ENCODE measurements at places on chromosomes 3 and 15.

- no peak for DNase-seq
These were observed 229.0 kb upstream of the TBL1XR1 start for GRCh38 chr3:177426106-177426877.

DNA sequence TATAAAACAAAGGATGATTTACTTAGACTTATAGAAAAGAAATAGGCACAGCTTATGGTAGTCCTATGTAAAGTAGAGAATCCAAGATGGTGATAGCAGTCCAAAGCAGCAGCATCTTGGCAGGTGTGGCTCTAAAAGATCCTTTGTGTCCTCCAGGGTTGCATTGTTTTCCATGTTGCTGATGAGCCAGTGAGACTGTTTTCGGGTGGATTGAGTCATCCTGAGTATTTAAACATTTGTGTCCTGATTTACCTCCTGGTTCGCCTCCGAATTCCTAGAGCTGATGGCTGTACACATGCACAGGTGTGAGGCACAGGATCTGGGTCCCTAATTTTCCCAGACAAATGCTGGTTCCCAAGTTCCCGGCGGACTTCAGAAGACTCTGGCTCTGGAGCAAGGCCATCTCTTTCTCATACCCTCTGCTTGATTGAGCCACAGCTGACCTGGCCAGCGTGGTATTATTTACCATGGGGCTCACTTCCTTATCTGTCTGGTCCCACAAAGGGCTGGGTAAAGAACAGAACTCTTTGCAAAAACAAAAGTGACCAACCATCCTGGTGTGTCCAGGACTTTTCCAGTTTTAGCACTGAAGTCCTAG is 51.0 kb downstream of the ARNT2 start:
- DNase-seq = no peak

DNA sequence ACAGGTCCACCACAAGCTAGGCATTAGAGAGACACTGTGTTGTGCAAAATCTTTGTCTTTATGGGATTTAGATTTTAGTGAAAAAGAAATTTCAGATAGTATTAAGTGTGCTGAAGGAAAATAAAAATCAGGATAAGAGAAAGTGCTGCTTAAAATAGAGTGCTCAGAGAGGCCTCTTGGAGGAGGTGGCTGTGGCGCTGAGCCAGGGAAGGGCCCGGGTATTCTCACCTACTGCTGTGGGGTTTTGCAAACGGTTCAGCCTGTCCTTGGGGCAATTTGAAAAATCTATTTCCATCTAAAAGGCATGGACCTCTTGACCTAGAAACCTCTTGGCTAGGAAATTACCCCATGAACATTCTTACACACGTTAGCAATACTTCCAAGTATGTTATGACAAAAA is 267.7 kb downstream of the TJP1 start:
- no peak for DNase-seq

GRCh38 chr3:171765511-171765887 is 44.8 kb downstream of the PLD1 start:
- no peak for DNase-seq

Measured in NT2/D1 (cell line).